GOT3 (cell line): ENCODE measurements at places on chromosomes 5 and 9.

- DNase-seq: no peak
Observed at GRCh38 chr5:106574820-106575219, 1095.9 kb downstream of the EFNA5 start.

DNA sequence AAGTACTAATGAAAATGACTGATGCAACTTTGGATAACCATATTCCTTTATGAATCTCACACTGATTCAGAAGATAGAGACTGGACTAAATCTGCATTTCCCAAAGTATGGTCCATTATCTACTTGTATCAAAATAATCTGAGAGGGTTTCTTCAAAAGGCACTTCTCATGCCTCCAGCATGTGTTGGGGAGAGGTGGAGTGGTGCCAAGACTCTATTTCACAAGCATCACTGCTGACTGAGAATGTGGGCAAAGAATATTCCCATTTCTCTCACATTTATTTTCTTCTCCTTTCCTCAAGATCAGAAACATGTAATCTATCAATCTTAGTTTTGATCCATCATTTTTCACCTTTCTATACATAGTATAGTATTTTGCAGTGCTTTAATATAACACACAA is 135.4 kb downstream of the GABRB2 start:
- no peak for DNase-seq

DNA sequence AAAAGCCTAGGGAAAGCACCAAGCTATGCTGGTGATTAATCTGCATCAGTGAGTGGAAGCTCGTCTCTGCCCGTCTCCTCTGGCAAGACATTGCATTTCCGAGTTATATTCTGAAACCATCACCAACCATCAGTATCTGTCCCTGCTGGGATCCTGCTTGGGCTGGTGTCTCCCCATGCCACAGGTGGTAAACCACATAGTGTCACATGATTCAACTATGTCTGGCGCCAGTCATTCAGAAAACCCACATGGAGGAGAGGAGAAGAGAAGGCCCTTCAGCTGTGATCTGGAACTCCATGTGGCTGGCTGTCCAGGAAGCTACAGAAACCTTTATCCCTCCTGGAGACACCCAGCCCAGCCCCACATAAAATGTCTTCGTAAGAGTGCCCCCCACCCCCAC is 4.8 kb downstream of the IL9 start:
- DNase-seq: no peak

GRCh38 chr9:136424750-136425362 is 14.4 kb downstream of the PMPCA start:
- DNase-seq: no peak

DNA sequence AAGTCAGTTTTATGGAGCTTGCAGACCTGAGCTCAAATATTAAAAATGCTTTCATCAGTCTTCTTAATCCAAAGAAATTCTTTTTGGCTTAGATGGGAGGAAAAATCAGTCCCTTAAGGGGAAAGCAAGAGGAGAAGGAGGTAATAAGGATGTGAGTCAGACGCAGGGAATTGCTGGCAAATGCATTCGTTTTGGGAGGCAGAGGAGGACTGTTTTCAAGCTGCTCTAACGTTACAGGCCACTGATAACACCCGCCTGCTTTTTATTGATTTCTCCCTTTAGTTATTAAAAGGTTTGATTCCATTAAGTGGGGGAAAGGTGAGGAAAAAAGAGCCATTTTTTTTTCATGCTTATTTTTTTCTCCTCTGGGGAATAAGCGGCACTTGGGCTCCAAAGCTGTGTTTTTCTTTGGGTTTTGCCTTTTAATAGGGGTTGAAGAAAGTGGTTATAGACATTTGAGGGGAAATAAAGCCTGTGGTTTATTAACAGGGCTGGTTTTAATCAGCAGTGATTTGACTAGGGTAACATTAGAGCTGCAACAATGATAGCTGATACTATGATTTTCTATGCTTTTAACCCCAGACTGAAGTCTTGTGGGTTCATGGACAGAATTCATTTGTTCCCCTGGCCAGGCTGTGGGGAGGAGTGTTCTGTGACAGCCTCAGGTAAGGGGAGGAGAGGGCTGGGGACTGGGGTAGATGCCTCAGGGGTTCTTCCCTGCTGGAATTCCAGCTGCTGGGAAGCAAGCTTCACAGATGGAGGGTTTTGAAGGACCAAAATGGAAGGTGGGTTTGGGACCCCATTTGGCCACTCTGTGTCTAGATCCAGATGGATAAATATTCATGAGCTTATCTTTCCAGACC is 225.2 kb downstream of the GAS1 start:
- DNase-seq: no peak
